Caco-2 (cell line): ENCODE measurements at places on chromosomes 5 and 9.
A peak's percentile ranks its signal among the peaks of the same experiment; 100 is the strongest.

- DNase-seq, result no peak
Measured at GRCh38 chr5:102975045-102975444, 144.9 kb downstream of the GIN1 start.

GRCh38 chr9:133130685-133131244 lies 9.7 kb upstream of the RALGDS start:
- DNase-seq, result no peak

- no peak for DNase-seq
Measured at GRCh38 chr5:71829206-71829605, 110.1 kb downstream of the CARTPT start.

DNA sequence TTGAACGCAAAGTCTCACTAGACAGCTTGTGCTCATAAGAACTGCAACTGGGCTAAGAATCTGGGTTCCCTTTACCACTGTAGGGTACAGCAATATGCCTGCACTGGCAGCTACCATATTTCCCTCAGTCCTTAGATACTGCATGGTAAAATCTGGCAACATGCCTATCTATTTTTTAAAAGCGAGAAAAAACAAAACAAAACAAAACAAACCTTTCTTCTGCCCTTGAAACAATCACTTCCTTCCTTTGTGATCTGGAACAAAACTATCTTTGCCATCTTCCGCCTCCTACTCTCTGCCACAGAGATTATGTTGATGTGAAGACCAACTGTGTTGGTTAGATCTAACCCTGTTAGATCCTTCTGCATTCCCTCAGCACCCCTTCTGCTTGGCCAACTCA lies 242.9 kb downstream of the EBF1 start:
- no peak for DNase-seq

- no peak for DNase-seq
Measured at GRCh38 chr9:7320841-7321240, 478.7 kb downstream of the DMAC1 start.

- DNase-seq, result no peak
Measured at GRCh38 chr5:164885179-164885578, 1379.8 kb downstream of the MAT2B start.

DNA sequence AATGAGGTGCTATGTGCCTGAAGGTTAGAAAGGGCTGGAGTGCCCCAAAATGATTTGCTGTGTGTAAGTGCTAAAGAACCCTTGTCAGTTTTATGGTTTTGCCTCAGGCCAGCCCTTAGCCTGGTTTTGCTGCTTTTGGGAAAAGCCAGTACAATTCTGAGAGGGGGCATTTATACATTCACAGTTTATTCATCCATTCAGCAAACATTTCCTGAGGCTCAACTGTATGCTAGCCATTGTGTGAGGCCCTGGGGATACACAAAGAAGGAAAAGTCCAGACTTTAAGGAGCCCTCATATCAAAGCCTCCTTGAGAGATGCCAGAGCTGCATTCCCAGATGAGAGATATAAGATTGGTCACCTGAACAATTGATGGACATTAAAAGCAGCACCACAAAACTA lies 115.2 kb upstream of the PLCXD3 start:
- DNase-seq, result no peak

DNA sequence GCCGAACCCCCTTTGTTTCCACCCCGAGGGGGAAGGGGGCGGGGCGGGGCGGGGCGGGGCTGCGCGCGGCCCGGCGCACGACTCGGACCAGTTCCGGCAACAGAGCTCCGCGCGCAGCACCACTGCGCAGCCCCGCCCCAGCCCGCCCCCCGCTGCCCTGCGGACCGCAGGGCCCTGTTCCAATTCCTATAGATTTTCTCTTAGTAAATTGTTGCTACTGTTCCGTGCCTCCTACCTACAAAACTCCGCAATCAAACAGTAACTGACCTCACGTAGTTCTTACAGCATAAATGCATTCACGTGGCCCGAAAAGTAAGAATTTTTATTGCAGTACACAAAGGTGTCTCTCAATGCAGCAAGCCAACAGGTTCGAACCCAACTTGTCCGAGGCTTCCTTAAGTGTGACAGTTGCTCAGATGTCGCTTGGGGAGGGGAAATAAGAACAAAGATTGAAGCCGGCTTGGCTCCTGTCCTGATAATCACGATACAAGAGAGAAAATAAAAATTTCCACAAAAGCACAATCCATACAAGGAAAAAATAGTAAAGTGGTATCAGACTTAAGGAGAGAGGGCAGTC lies 1.2 kb upstream of the RNF38 start:
- no peak for DNase-seq

DNA sequence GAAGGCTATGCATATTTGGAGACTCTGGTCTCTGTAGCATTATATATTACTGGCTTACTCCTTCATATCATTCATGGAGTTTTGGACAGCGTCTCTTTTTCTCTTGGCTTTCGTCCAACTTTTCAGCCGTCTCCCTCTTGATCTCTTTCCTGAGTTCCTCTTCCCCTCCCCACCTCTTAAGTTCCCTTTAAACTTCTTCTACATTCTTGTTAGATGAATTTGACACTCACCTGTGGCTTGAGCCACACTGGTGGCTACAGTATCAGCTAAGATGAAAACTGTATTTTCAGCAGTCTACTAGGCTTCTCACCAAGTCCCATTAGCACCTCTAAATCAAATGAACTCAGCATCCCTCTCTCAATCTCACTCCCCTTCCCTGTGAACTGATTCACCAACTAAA lies 128.1 kb downstream of the STARD4 start:
- DNase-seq, result no peak

- no peak for DNase-seq
Measured at GRCh38 chr5:39113354-39113953, 39.3 kb upstream of the RICTOR start.

DNA sequence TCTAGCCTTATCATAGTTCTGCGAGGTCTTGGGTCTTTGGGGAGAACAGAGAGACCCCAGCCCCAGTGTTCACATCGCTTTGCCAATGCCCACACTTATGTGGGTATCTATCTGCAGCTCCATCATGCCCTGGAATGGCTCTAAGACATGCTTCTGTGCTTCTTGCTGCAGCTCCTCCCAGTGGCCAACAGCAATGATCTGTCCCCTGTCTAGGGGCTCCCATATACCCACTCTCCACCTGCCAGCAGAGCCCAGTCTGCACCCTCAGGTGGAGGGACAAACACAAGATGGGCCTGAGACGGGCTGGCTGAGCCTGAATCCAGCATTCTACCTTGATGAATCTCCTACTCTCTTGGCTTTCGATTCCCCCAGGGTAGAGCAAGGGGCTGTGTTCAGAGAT lies 14.6 kb upstream of the DAP start:
- no peak for DNase-seq

DNA sequence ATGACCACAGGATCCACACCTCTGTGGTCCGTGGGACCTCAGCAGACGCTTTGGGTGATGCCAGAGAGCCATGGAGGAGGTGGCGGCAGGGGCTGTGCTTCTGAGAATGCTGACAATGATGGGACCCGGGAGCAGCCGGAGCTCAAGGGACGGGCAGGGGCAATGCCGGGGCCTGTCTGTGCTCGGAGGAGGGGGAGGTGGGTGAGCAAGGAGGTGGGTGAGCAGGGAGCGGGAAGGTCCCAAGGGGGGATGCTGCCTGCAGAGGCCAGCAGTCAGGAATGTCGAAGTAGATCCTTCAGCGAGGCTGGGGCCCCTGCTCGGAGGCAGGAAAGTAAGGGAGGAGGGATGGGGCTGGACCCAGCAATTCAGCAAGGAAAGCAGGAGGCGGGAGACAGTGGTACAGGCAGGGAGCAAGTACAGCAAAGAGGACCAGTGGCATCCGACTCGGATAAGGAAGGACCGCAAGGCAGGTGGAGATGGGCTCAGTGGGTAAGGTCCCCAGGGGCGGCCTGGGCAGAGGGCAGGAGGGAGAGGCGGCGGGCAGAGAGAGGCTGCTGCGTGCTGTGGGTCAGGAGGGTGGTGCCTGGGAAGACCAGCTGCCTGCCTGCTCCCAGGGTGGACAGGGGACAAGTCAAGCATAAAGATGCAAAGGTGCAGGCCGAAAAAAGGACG lies 49.0 kb downstream of the ADAMTS2 start:
- DNase-seq, result no peak

GRCh38 chr5:159478950-159479349 lies 148.7 kb upstream of the IL12B start:
- no peak for DNase-seq

- no peak for DNase-seq
Measured at GRCh38 chr5:141508798-141509611, 20.1 kb downstream of the PCDHGC5 start.

DNA sequence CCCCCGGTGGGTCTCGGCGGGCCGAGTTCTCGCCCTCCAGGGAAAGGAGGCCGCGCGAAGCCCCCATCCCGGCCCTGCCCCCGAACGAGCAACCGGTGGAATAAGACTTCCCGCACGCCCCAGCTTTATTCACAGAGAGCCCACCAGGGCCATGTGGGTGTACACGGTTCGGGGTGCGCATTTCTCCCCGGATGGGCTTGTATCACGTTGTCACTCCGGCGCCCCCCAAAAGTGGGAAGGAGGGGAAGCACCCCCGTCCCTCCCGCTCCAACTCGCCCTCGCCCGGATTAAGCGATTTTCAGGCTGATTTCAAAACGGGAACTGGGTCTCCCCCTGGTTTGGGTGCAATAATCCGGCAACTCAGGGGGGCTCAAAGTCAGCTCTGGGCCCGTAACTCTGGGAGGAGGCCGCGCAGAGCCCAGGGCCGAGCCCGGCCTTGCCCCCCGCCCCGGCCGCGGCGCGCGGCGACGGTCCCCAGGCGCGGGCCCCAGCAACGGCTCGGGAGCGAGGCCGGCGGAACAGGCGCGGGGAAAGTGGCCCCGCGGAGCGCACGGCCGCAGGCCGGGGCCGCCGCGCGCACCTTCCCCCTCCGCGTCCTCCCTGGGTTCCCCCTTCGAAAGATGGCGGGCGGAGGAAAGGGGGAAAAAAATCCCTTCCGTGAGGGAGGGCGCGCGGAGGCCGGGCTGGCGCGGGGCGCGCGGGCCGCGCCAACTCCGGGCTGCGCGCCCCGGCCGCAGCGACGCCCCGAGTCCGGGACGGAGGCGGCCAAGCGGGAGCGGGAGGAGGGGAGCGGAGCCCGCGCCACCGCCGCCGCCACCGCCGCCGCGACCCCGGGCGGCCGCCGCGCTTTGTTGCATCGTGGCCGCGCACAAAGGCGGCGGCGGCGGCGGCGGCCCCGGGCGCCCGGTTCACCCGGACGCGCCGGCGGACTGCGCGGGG lies 644 bp downstream of the BRD3 start:
- peak; percentile 27 for DNase-seq

DNA sequence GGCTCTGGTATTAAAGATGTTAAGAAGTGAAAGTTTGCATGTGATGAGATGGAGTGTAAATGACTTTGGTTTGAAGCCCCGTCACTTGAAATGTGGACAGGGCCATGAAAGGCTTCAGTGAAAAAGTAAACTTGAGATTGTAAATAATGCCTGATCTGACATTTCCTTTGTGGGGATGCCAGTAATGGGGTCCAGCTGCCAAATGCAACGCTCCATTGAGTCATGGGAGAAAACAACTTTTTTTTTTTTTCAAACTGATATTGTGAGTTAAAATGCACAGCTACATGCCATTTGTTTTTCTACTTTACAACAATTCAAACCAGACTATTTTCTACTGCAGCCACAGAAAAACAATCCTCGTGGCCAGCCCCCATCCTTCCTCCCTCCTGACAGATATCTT lies 327.0 kb upstream of the TNC start:
- DNase-seq, result no peak

GRCh38 chr9:111873901-111874300 lies 22.7 kb upstream of the UGCG start:
- DNase-seq, result no peak

DNA sequence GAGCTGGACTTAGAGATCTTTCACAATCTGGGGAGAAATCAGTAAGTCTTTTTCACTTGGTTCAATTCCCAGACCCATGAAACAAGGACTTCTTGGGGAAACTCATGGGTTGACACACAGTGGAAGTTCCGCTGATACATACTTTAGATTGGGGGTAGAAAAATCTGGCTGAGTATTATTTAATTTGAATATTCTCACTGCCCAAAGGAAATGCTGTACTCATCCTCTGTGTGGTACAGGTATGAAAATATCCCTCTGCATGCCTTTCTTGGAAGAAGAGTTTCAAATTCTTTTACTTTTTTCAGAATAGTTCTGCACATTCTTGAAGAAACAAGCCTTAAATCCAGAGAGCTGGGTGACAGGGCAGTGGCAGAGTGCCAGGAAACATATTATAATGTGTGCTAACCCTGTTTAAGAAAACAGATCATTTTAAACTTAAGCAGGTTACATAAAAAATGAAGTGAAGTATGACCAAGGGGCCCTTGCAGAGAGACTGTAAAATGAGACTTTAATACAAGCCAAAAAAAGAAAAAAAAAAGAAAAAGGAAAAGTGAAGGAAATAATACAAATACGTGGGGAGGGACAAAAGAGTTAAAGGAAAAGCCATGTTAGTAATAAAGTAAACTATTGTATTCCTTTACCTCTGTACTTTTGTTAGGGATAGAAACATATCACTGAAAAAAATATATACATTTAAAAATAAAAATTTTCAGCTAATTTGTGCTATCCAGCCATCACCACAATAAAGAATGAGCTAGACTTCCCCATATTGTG lies 173.4 kb upstream of the NR3C1 start:
- no peak for DNase-seq

GRCh38 chr9:82535432-82535998 lies 527.4 kb downstream of the RASEF start:
- no peak for DNase-seq

- DNase-seq, result no peak
Measured at GRCh38 chr9:69535286-69535832, 136.8 kb downstream of the APBA1 start.

DNA sequence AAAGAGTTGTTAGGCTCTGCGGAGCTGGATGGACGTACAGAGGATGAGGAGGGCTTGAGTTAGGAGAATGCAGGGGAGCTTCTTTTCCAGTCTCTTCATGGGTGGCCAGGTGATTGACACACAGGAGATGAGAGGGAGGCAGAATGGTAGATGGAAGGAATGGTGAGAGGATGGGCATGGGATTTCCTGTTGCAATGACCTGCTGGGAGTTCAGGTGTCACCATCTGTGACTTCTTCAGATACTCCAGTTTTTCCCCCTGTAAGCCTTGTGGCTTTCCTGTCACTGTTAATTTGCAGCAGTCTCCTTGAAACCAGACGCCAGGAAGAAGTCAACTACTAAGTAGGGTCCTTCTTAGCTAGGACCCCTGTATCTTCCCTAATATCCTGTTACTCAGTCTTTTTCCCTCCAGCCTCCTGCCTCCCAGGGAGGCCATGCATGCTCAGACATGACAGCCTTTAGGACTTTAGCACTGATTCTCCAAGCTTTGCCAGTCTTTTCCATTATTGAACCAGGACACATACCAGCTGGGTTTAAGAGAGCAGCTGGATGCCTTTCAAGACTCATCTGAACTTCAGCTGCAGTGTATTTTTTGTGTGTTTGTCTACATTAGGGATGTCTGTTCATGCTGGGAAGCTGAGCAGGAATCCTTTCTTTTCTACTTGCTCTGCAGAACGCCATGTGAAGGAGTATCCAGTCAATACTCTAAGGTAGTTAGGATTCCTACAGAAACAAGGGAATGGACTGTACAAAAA lies 67.2 kb upstream of the CD180 start:
- no peak for DNase-seq
